ENCODE measurements at places on chromosomes 5 and 9.

GRCh38 chr9:113164536-113165300, 13.9 kb downstream of the SLC31A2 start:
- no peak for DNase-seq

DNA sequence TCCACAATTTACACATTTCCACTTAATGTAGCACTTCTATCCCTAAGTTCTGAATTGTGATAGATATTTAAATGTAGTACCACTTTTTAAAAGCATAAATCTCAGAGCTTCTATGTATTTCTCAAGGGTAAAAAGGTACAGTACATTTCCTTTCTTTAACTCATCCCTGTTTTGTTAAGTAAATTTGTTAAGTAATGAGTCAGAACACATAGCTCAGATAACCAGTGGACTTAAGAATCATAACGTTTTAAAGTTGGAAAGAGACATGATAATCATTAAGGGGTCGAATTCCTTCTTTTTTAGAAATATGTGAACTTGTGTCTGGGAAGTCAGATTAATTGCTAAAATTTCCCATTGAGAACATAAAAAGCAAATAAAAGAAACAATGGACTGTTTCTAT, 810.2 kb upstream of the NUDT12 start:
- DNase-seq, result no peak

- DNase-seq, result no peak
These were observed 46.1 kb upstream of the MAMDC2 start for GRCh38 chr9:69997524-69997923.

GRCh38 chr5:169547508-169547907, 36.1 kb upstream of the SPDL1 start:
- DNase-seq, result no peak

GRCh38 chr9:103362986-103363385, 367.9 kb downstream of the CYLC2 start:
- DNase-seq, result no peak

DNA sequence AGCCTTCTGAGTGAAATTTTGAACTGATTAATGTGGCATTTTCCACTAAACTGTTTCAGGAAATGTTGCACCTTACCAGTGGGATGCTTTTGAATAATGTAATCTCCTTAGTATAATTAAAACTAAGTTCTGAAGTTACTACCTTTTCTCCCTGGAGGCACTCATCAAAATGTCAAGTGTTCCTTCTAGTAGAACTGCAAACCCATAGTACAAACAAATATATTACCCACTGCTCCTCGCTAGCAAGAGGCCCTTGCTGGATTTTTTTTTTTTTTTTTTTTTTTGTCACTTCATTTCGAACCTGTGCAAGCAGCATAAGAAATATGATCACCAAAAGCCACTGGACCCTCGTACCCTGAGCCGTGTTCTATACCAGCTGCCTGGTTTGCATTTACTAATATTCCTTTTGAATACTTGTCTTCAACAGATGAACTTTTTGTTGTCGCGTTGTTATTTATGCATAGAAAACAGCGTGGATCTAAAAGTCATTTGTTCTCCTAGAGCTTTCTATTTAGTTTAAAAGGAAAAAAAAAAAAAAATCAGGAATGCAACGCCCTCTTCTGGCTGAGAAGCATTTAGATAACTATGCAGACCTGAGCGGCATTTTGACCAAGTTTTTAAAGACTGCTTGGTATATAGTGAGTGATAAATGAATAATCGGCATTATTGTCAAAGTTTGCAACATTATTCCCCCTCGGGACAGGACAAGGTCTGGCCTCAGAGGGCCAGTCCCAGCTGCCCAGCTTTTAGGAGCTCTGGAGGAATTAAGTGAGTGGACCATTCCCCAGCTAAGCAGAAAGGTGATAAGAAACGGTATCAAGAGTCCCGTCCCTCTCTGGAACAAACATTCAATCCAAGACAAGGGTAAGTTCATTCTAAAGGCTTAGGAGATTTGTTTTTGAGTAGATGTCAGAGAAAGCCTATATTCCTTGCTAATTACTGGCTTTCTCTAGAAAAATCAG, 162.5 kb upstream of the KIF2A start:
- no peak for DNase-seq

GRCh38 chr9:85258236-85258635, 483.5 kb downstream of the AGTPBP1 start:
- no peak for DNase-seq

DNA sequence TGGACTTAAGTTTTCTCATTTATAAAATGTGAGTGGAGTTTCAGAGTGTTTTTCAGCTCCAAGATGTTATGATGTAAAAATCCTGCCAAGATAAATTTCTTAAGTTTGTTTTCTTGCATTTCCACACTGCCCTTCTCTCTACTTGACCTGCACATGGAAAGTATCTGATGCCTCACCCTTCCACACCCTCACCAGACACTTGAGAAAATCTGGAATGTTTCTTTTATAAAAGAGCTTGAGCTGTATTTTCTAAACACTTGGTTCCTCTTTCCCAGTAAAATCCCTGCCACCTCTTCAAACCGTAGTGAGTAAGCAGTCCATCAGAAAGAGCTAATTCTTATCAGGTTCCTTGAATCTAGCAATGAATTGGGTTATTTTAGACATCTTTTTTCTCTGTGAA, 42.9 kb downstream of the FOXD1 start:
- no peak for DNase-seq

- DNase-seq, result no peak
These were observed 46.4 kb downstream of the SYK start for GRCh38 chr9:90847971-90848370.

Measured in Right ventricle myocardium inferior (tissue), 1 donor.